Stimulated activated CD8-positive, alpha-beta memory T cell treated with anti-CD3 and anti-CD28 coated beads, Interleukin-12 subunit alpha, Interleukin-12 subunit beta, amount 100 ng/mL, for 1 hour (primary cell): ENCODE measurements at places on chromosomes 13 and 19.

- DNase-seq: no peak
Measured at GRCh38 chr19:48659768-48660167, 13.0 kb downstream of the NTN5 start.

GRCh38 chr13:106096661-106097092, 438.8 kb downstream of the EFNB2 start:
- DNase-seq: no peak

DNA sequence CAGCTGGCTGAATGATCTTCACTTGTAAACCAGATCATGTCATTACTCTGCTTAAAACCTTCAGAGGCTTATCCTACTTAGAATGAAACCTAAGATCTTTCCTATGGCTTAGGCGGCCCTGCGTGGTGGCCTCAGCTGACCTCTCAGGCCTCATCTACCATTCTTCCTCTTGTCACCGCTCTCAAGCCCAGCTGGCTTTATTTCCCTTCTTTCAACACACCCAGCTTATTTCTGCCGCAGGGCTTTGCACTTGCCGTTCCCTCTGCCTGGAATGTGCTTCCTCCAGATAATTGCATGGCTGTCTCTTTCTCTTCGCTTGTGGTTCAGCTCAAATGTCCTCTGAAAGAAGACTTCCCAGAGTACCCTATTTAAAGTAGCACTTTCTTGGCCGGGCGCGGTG, 3.6 kb upstream of the ASF1B start:
- no peak for DNase-seq

DNA sequence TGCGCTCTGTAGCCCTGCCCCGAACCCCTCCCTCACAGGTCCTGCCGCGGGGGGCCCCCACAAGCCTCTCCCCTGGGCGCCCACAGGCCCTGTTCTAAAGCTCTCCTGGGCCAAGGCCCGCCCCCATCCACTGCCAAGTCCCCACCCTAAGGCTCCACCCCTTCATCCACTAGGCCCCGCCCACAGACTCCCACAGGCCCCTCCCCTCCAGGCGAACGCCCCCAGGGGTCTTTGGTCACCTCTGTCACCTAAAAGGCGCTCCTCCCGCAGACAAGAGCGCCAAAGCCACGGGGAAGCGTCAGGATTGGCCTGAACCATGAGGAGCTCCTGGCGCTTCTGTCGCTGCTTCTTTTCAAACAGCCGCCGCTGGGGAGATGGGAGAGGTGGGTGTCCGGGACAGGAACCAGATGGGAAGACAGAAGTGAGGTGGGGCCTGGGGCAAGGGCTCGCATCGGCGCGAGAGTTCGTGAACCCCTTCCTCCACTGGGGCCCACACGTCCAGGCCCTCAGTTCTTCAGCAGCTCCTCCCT, 2.3 kb downstream of the TULP2 start:
- DNase-seq: no peak

DNA sequence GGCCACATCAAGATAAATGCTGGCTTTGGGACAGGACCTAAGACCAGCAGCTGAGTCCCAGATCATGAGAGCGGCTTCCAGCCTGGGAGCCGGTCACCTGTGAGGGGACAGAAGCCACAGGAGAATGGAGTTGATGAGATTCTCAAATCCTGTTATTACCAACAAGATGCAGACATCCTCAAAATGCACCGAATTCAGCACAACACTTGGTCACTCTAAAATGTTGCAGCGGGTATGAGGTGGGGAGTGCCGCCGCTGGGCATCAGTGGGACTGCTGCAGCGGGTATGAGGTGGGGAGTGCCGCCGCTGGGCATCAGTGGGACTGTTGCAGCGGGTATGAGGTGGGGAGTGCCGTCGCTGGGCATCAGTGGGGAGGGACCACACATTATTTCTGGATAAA, 21.2 kb downstream of the RANBP3 start:
- DNase-seq: no peak

- DNase-seq: no peak
Measured at GRCh38 chr13:107231944-107232343, 664.0 kb upstream of the ARGLU1 start.

GRCh38 chr13:27264181-27264580, 6.4 kb upstream of the RASL11A start:
- no peak for DNase-seq

DNA sequence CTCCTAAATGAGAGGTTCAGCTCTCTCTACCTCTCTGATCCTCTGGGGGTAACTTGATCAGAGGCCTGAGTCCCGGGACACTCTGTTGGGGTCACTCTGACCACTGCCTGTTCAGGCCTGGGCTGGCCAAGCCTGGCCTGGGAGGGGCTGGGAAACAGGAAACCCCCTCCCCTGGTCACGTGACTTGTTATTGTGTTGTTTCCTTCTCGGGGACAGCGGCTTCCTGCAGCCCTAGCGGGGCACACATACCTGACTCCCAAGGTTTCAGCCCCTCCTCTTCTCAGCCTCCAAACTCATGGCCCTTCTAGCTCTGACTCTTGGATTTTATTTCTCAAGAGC, at the start of gene USHBP1:
Gene USHBP1 (minus strand): TSS at position 105 of the 339 bp plus-strand sequence. CDS start 446 bp downstream, outside the sequence.
- DNase-seq: no peak

DNA sequence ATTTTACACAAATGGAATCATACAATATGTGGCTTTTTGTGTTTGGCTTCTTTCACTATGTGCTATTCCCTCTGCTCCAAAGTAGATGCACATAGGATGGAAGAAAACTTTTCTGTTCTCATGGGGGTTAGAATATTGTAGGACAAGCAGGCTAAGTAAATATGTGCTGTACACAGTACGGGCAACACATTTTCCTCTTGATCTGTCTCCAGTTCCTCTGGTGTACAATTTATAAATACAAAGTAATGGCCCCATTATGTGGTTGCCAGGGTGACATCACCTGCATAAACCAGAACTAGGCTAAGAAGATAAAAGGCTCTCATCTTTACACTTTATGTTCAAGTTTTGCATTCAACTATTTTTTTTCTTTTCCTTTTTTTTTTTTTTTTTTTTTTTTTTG, 41.0 kb upstream of the SOX21 start:
- no peak for DNase-seq

- no peak for DNase-seq
Measured at GRCh38 chr19:44848812-44849447, 2.8 kb downstream of the NECTIN2 start.

- DNase-seq: no peak
Measured at GRCh38 chr19:29516358-29516725, 9.5 kb upstream of the VSTM2B start.

DNA sequence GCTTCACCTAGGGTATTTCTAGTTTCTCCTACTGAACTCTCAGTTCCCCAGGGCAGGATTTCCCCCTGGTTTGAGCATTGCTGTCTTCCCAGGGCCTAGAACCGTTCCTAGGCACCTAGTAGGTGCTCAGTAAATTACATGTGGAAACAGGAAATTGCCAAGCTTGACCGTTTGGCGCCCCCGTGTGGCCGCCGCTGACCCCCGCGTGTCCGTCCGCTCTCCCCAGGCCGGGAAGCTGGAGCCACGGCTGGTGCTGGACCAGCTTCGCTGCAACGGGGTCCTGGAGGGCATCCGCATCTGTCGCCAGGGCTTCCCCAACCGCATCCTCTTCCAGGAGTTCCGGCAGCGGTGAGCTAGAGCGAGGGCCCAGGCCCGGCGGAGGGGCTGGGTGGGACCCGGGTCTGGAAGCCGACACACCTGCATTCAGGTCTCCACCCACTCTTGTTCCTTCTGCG, 55.5 kb downstream of the MYH14 start:
- DNase-seq: no peak

- DNase-seq: no peak
Measured at GRCh38 chr13:111415765-111416164, 95.3 kb downstream of the TEX29 start.

- no peak for DNase-seq
Measured at GRCh38 chr19:1313695-1314613, 28.3 kb downstream of the EFNA2 start.

GRCh38 chr19:16160445-16160942, 12.8 kb downstream of the CIB3 start:
- DNase-seq: no peak

DNA sequence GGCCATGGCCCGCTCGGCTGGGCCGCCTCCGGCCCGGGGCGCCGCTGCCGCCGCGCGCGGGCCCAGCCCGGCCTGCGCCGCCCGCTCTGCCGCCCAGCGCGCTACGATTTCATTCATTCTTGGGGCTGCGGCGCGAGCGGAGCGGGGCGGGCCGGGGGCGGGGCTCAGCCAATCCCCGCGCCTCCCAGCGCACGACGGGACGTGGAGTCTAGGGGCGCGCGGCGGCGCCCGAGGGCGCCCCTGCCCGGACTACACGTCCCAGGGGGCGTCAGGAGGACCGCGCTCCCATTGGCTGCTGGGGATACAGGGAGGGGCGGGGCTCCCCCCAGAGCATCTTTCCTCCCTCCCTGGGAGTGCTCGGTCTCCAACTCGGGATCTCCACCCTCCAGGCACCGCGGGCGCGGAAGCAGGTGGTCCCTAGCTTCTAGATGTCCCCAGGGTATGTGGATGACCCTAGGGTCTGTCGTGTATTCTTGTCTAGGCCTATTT, 5.6 kb upstream of the DPF1 start:
- DNase-seq: peak; percentile 23

DNA sequence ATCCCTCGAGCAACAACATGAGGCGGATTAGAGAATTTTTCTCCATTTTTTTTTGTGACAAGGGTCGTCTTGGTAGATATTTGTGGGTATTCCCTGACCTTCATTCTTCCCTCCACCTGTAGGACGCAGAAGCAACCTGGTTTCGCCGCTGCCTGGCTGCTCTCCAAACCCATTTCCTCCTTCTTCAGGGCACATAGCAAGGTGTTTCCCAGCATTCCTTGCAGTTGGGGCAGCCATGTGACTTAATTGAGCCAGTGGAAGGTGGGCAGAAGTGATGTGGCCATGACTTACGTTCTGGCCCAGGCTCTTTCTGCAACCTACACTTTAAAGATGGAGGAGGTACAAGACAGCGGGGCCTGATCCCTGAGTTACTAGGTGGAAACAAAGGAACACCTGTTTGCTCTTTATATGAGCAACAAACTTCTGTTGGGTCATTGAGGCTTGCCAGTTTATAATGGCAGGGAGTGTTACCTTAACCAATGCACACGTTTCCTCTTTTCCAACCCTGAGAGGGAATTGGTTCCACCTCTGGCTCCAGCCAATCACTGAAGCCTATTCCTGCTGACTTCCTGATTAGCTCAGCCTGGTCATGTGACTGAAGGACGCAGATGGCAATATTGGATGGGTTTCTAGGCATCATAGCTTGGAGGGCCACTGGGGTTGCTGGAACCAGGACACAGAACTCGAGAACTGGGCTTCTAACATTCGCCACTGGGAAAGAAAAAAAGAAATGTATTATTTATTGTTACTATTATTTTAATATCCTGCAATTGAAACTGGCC, 30.8 kb upstream of the ZNRF4 start:
- no peak for DNase-seq

DNA sequence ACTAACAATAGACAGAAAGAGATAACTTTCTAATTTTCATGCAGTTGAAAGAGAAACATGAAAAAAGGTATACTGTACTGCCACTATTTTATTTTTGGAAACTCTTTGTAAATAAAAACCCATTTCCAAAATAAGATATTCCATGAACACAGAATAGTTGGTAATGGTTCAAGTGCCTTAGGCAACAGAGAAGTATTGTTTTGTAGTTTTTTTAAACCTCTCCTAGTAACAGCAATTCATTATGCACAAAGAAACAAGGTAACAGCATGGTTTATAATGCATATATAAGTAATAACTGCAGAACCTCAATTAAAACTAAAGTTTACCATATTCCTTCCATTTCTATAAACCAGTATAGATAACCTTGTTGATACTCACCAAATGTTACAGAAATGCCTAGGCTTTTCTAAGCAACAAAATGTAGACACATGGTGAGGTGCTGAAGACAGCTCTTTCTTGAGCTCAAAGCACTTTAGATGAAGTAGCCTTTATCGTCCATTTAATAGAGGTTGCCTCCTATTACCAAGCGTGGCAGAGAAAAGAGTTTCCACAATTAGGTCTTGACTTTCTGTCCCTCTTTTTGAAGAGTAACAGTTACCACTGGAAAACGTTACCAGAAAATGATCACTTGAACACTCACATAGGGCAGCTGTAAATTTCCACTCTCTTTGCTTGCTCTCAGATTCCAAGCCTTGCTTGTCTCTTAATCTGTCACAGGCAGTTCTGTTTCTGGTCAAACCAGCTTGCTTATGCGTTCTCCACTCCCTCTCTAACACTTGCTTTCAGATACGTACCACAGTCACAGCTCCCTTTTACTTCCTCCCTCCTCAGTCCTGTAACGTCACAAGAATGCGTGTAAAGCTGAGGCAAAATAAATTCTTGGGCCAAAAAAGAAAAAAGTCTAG, 42.9 kb downstream of the CAB39L start:
- no peak for DNase-seq

DNA sequence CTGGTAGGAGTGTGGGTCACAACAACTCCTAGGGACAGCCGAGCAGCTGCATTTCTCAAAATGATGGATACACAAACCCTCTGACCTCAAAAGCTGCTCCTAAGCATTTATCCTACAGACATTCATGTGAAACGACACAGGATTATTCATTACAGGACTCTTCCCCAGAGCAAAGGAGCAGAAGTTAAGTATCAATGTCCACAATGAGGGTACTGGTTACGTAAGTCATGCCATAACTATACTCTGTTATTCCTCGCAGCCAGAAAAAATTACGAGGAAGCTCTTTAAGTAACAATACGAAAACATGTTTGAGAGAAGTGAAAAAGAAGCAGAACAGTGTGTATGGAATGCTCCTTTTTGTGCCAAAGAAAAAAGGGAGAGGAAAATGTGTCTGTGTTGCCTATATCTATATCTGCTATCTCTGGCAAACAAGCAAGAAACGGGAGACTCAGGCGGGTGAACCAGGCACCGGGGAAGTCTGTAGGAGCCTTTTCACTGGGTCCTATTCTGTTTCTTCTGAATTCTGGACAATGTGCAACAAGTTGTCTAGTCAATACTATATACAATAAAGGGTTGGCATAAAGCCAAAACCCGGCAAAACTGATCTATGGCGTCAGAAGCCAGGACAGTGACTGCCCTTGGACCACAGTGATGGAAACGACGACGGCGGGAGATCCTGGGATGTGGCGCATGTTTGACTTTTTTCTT, 1.3 kb downstream of the ISOC2 start:
- no peak for DNase-seq

GRCh38 chr19:38506723-38507550, 73.4 kb downstream of the RYR1 start:
- peak; percentile 72 for DNase-seq

DNA sequence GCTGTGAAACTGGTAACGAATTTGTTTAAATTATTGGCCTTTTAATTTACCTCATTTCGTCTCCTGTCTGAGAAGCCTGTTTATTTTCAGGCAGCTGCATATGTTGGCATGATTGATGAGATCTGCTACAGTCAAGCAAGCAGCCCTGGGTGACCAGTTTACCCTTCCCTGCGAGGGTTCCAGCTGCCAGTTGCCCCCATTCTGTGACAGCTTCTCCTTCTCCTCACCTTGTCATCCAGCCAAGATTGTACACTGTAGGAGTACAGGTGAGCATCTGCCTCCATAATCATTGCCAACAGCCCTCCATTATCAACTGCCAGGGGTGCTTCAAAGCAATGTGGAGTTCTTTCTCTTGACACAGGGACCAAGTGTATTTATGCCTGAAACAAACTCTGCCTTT, 1979.9 kb upstream of the PRR20A start:
- no peak for DNase-seq

- DNase-seq: no peak
Measured at GRCh38 chr13:27450921-27451471, 632 bp upstream of the MTIF3 start.
